ENCODE measurements at places on chromosomes 7 and 10.

DNA sequence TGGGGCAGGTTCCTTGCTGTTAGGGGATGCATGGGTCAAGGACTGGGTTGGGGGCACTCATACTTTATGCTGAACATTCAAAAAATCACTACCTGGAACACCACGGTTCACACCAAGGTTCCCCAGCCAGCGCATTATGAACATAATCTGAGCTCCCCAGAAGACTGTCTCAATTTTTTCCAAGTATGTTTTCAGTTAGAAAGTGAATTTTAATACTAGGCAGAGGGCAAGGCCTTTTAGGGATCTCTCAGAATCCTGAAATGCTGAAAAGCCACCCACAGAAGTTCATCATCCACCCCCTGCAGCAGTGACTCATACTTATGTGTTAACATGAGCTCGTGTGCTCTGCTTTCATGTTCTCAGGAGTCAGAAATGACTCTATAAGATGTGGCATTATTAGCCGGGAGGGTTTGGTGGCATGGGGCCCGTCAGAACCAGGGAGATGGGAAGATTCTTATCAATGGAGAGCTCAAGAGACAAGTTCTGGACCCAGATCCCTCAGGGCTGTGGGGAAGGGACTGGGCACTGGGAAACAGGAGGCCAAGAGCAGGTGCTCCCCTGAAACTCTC, 185.2 kb upstream of the ITGB1 start:
- DNase-seq = peak; percentile 68

GRCh38 chr7:12945901-12946300, 258.5 kb downstream of the ARL4A start:
- no peak for DNase-seq

- no peak for DNase-seq
Observed at GRCh38 chr7:132075515-132075914, 500.8 kb downstream of the PLXNA4 start.

DNA sequence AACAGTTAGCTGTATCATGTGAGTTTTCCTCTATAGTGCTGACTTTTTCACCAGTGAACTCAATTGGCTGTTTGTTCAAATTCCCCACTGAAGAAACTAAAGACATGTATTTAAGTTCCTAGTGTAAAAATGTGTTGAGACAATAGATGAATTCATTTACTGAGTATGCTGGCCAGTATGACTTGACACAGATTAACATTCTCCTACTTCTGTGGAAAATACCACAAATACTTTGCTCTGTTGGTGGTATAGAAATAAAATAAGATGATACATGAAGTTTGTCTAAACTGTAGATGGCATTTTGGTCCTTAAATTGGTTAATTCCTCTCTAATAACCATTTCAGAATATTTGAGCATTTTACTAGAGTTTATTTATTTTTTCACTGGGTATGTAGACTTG, 227.7 kb upstream of the TEX47 start:
- DNase-seq = no peak

Data from hepatic stellate cell (primary cell).